Left lung (tissue), 14 donors: ENCODE measurements at places on chromosomes 6 and 20. TPM values are rescaled to one million over a fixed set of nuclear protein-coding genes. Genes with fewer than 3 reads are reported as not detected.

DNA sequence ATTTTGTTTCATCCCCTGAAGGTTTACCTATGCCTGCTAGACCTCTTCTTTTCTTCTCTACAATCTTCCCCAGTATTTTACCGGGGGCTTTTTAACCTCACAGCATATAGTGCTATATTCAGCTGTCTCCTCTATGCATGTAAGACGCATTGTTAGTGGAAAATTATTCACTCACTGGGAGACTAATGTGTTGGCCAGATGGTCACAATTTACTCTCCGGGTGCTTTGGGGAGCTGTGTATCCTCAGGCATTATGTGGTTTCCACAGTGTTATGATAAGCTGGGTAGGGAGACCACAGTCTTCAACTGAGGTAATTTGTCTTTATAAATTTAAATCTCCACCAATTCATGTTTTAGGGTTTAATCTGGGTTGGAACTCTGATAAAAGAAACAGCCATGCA, 553.8 kb upstream of the PTCHD4 start:
- DNase-seq, result no peak

Gene SSTR4
- polyA plus RNA-seq, result 0.42 TPM

DNA sequence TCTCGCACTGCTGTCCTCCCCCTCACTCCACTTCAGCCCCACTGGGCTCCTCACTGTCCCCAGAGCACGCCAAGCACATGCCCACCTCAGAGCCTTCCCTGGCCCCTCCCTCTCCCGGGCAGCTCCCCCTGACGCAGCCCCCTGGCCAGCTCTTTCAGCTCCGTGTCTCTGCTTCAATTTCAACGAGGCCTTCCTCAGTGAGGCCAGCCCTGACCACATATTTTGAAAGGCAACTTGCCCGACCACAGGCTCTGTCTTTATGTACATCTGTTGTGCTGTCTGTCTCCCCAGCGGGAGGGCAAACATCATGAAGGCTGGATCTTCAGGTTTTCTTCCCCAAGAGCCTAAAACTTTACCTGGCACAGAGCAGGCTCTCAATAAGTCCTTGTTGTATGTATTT, 44.6 kb downstream of the JPH2 start:
- DNase-seq, result no peak

Gene RNF144B
- polyA plus RNA-seq, result 20.4 TPM

Gene CGA
- polyA plus RNA-seq, result not detected

DNA sequence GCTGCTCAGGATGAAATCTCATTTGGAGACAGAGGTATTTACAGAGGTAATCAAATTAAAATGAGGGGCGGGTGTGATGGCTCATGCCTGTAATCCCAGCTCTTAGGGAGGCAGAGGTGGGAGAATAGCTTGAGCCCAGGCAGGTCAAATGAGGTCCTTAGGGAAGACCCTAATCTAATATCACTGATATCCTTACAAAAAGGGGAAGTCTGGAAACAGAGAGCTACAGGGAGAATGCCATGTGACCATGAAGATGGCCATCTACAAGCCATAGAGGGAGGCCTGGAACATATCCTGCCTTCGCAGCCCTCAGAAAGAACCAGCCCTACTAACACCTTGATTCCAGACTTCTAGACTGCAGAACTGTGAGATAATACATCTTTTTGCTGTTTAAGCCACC, 8.3 kb downstream of the MTCL3 start:
- no peak for DNase-seq

- no peak for DNase-seq
Observed at GRCh38 chr6:142954844-142955243, 9.9 kb upstream of the HIVEP2 start.

DNA sequence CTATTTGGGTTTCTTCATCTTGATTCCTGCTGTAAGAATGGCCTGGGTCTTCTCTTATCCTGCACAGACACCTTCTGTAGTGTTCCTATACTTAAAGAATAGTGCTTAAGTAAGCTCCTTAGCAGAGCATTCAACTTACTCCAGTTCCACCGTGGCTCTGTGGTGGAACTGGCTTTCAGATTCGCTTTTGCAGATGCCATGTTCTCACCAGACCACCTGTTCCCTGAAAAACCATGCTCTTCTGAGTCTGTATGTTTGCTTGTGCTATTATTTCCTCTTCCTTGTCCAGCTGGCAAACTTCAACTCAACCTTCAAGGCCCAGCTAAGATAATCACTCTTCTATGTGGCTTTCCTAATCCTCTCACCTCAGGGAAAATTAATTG, 4.9 kb downstream of the ELMO2 start:
- DNase-seq, result no peak

- no peak for DNase-seq
Observed at GRCh38 chr6:20386218-20386617, 15.5 kb upstream of the E2F3 start.

Gene LPA
- polyA plus RNA-seq, result 0.16 TPM
